ENCODE measurements at places on chromosomes 7 and 10.

GRCh38 chr7:120915314-120916105 lies 35.1 kb upstream of the ING3 start:
- DNase-seq = no peak

DNA sequence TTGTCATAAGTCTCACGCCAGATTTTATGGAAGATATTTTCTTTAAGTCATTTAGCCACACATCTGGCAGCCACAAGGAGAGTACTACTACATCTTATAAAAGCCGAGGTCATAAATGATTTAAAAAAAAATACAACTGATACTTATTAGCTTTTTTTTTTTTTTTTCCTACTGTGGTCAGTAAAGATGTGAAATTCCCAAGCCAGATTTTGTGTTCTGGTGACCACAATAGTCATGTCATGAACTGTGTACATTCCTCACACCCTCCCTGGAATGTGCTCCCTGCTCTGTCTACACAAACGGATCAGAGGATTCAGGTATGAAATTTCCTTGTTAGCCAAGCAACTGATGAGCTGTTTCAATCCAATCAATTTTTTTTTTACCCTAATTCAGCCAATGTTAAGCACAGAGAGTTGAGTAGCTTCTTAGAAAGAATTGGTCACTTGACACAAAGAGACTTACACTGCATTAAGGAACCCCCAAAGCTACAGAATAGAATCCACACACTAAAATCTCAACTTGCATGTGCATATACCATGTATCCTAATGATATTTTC lies 54.7 kb downstream of the CHRM2 start:
- no peak for DNase-seq

DNA sequence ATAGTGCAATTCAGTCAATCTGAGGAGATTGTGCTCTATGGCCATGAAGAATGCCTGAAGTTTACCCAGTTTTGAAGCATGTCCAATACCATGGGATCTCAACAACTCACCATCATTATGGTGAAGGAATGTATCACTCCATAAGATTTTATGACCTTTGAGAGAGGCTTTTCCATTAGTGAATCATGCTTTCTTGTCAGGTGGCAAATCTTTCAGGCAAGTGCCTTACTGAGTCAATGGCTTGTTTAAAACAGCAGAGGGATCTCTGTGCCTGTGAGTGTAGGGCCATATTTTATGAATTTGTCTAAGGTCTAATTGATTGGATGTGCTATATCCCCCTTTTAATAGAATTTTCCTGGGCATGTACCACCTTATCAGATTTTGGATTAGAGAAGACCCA lies 131.5 kb downstream of the CCDC7 start:
- no peak for DNase-seq

DNA sequence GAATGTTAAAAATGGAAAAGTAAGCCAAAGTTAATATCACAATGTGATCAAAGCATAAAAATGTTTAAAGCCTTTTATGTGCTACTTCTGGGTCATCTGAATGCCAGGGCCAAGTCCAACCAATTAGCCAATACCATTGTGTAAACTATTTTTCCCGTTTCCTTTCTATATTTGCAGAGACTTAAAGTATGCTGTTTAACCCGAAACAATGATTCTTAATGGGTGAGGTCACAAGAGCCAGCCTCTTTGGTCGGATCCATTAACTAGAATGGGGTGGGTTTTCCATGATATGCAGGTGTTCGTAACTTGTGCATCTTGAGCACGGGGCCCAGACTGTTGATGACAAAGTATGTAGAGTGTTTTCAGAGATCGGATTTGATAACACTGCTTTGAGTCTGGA lies 111.3 kb upstream of the IGFBP3 start:
- no peak for DNase-seq

DNA sequence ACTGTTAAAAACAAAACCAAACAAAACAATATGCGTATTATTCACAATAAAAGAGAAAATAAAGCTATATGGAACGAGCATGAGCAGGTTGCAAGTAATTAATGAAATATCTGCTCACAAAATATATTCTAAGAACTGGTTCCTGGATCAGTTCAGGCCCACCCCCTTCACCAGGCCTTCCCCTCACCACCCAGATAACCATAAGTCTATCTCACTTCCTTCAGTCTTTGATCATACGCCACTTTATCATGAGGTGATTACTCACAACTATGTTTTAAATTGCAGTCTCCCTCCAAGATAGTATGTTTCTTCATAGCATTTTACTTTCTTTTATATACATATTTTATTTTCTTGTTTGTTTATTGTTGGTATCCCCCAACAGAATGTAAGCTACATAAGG lies 263.1 kb upstream of the HGF start:
- DNase-seq = no peak

DNA sequence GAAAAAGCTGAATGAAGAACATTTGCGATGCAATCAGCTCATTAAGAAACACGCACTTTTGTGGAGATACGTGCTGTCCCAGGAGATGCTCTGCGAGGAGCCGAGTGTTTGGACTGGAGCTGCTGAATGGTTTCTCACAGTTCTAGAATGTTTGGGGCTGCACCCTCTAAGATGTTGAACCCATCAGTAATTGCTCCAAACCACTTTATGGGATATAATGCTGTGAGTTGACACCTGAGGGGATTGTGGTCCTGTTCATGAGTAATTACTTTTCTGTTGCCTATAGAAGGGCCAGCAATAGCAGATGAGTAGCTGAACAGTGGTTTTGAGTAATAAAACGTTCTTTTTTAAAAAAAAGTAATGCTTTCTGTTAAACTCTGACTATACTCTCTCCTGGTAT lies 63.1 kb downstream of the IKZF1 start:
- DNase-seq = no peak

Measured in HEK293T (cell line).